Activated CD4-positive, CD25-positive, alpha-beta regulatory T cell treated with anti-CD3 and anti-CD28 coated beads, Interleukin-2, amount 50 U/mL, for 72 hours (primary cell): ENCODE measurements at places on chromosomes 4 and X.

DNA sequence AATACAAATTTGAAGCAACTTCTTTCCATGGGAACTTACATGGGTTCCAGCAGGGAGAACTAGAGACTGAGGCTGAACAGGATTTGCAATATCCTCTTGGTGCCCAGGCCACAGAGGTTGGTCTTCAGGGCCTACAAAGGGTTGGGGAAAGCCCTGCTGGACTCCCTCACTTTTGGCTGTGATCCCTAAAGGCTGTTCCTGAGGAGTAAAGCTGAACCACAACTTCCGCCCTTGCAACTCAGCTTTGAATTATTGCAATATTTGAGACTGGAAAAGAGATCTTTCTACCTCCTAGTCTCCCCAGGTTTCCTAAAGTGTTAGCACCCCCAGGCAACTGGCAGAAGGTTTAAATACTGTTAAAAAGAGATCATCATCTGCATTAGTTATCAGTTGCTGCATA, 26.9 kb downstream of the DCHS2 start:
- DNase-seq, result no peak

DNA sequence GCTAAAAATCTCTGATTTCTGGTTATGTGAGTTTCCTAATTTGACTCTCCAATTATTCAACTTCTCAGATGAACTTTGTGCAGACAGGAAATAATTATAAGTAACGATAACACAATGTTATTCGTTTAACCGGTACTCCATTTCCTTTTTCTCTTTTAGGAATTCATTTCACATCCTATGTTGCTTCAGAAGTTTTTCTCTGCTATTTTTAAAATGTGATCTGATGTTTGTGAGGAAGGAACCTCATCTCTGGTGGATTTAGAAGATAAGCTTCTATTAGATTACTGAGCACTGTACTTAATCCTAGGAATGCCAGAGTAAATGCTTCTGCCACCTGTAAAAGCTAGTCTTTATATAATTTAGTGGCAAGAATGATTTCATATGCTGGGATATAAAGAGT, 116.0 kb upstream of the ETNPPL start:
- no peak for DNase-seq

DNA sequence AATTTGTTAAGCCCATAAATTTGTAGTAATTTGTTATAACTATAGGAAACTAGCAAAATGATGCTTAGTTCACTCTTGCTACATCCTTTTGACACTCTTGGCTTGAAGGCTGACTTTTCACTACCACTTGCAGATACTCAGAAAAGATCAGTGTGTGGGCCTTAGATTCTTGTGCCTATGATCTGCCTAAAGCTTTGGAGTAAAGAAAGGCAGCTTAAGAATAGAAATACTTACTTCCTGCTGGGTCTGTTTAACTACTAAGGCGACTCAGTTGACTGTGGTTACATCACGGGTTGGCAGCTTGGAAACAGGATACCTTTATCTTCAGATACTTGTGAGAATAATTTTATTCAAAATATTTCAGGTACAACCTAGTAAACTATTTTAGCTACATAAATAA, 201.4 kb upstream of the FMR1 start:
- no peak for DNase-seq

DNA sequence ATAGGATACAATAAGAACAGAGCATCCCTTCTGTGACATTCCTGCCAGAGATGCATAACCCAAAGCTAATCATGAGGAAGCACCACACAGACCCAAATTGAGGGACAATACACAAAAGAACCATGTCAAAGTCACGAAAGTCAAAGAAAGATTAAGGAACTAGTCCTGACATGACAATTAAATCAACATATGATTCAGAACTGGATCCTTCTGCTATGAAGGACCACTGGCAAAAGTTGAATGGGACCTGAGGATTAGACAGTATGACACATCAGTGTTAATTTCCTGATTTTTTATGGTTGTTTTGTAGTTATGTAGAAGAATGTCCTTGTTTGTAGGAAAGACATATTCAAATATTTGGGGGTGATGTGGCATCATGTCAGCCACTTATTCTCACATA, 13.9 kb downstream of the ACOT9 start:
- no peak for DNase-seq

GRCh38 chrX:49177338-49177833, 5.7 kb downstream of the PLP2 start:
- DNase-seq, result no peak

GRCh38 chrX:143663755-143664154, 27.9 kb upstream of the SLITRK4 start:
- DNase-seq, result no peak

DNA sequence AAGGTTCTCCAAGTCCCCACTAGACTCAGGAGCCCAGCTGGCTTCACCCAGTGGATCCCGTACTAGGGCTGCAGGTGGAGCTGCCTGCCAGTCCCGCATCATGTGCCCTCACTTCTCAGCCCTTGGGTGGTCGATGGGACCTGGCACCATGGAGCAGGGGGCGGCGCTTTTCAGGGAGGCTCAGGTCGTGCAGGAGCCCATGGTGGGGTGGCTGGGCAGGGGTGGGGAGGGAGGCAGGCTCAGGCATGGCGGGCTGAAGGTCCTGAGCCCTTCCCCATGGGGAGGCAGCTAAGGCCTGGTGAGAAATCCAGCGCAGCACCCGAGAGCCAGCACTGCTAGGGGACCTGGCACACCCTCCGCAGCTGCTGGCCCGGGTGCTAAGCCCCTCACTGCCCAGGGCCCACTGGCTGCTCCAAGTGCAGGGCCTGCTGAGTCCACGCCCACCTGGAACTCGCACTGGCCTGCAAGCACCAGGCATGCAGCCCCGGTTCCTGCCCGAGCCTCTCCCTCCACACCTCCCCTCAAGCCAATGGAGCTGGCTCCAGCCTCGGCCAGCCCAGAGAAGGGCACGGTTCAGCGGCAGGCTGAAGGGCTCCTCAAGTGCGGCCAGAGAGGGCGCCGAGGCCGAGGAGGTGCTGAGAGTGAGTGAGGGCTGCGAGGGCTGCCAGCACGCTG, 72.7 kb upstream of the SLIT2 start:
- no peak for DNase-seq

GRCh38 chr4:88276952-88277710, 7.2 kb downstream of the PPM1K start:
- DNase-seq, result no peak

DNA sequence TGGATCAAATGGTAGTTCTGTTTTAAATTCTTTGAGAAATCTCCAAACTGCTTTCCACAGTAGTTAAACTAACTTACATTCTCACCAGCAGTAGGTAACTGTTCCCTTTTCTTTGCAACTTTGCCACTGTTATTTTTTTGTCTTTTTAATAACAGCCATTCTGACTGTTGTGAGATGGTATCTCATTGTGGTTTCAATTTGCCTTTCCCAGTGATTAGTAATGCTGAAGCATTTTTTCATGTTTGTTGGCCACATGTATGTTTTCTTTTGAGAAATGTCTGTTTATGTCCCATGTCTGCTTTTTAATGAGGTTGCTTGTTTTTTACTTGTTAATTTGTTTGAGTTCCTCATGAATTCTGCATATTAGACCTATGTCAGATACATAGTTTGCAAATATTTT, 198.8 kb downstream of the RAB28 start:
- DNase-seq, result no peak

GRCh38 chrX:151609222-151609621, 45.7 kb downstream of the PASD1 start:
- no peak for DNase-seq

DNA sequence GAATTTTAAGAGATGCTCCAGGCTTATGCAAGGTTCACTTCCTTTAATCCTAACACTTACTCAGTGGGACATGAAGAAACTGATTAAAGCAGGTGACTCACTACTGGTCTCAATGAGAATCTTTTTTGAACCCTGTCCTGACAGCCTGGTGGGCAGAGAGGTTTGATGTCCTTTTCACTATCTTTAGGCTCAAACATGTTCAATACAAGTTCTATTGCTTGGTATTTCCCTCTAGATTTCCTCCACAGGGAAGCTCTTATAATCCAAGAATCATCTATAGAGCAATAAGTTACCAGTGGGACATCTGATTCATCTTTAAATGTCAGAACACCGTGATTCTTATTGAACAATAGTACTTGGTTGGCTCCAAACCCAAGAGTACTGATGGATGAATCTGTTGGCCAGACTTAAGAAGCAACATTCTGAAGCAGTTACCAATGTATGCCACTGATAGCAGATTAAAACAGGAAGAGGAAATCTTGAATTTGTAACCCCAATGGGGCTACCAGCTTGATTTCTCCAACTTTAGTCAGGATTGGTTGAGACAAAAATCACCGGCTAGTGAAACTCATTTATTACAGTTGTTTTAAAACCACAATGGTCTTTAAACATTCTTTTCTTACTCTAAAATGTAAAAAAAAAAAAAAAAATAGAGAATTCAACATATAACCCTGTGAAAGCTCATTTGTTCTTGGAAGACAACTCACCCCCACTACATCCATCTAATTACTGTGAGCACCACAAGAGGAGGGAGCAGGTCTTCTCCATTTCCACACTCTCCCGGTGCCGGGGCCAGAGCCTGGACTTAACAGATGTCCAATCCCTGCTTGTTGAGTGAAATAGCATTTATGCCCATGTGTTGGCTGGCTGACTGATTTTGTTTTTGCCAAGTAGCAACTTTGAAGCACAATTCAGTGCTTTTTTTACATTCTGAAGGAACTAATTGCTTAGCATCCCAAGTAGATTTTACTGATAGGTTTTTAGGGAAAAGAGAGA, 43.3 kb downstream of the FGFBP1 start:
- no peak for DNase-seq

DNA sequence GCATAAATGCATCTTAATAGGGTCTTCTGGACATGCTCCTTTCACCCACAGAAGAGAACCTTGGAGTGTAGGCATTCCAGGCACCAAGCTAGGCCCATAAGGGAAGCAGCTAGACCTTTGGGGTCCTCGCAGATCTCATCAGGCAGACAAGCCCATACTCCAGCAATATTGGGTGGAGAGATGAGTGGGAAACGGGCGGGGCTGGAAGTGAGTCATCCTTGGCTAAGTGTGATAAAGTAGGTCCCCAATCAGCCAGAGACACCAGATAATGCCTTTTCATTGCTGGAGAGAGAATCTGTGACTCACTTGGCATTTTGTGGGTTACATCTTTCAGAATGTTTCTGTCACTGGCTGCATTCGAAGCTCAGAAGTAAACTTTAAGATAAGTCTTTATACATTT, 133.3 kb upstream of the MBNL3 start:
- no peak for DNase-seq

- DNase-seq, result no peak
Measured at GRCh38 chrX:150762258-150763165, 69.3 kb downstream of the MTMR1 start.

GRCh38 chr4:16760617-16761363, 137.7 kb downstream of the LDB2 start:
- DNase-seq, result no peak

DNA sequence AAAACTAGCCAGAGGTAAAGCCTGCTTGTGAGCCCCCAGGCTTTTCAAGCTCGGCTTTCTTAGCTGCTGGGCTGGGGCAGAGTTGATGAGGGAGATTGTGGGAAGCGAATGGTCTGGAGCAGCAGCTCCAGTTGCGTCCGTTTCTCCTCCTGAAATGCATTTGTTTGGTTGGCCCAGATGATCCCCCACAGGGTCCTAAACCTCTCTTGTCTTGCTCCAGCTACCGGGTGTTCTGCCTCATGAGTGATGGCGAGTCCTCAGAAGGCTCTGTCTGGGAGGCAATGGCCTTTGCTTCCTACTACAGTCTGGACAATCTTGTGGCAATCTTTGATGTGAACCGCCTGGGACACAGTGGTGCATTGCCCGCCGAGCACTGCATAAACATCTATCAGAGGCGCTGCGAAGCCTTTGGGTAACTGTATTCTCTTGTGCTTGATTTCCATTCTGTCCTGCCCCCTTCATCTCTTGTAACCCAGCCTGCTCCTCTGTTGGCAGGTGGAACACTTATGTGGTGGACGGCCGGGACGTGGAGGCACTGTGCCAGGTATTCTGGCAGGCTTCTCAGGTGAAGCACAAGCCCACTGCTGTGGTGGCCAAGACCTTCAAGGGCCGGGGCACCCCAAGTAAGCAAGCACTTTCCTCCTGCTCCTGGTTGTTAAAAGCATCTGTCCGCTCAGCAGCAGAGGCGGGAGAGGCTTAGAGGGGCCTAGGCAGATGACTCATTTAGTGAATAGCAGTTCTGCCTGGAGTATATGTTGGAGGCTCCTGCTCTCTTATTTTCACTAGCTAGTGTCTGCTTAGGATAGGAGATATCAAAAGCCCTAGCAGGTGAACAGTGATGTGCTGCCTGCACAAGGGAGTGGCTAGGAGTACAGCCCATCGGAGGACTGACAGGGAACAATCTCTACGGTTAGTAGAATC, 15.3 kb downstream of the TKTL1 start:
- DNase-seq, result no peak
